ENCODE measurements at places on chromosomes 6 and 20.
A peak's percentile ranks its signal among the peaks of the same experiment; 100 is the strongest.

DNA sequence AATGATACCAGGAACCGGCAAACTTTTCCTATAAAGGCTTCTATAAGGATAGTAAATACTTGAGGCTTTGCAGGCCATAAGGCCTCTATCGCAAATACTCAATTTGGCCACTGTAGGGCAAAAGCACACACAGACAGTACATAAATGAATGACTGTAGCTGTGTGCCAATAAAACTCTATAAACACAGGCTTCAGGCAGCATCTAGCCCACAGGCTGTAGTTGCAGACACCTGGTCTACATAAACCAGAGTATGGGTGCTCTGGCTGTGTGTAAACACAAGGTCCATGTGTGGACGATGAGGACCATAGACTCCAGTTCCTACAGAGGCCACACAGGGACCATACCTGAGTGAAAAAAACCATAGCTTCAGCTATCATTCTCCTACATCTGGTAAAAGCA is 52.2 kb downstream of the ZMYND8 start:
- DNase-seq: no peak

DNA sequence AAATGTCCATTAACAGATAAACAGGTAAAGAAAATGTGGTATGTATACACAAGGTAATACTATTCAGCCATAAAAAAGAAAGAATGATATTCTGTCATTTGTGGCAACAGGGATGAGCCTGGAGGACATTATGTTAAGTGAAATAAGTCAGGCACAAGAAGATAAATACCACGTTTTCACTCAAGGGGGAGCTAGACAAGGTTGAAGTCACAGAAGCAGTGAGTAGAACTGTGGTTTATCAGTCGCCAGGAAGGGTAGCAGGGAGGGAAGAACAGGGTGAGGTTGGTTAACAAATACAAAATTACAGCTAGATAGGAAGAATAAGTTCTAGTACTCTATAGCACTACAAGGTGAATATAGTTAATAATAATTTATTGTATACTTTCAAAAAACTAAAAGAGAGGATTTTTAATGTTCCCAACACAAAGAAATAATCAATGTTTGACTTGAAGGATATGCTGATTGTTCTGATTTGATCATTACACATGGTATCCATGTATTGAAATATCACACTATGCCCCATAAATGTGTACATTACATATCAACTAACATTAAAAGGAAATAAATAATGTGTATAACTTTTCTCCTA is 21.1 kb downstream of the RTN4IP1 start:
- DNase-seq: peak; percentile 78

DNA sequence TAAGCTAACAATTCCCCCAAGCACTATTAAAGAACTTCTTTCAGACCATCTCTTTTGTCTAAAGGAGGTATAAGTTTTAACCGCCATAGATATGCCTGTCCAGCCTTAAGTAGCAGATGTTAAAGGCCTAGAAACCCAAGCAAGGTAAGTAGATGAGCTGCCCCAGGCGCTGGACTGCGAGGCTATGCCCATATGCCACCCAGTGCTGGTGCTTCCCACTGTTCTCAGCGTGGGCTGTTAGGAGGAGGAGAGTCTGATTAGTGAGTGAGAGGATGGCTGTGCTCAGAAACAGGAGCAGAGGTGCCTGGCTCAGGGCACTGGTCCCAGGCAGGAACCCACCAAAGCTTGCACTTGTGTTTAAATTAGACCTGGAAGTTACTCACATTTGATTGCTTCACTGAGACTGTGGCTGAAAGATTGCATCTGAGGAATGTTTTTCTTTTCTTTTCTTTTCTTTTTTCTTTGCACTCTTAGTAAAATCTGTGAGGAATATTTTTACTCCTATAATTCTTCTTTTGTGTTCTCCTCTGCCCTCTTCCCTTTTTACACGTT is 32.2 kb downstream of the PRPH2 start:
- no peak for DNase-seq

DNA sequence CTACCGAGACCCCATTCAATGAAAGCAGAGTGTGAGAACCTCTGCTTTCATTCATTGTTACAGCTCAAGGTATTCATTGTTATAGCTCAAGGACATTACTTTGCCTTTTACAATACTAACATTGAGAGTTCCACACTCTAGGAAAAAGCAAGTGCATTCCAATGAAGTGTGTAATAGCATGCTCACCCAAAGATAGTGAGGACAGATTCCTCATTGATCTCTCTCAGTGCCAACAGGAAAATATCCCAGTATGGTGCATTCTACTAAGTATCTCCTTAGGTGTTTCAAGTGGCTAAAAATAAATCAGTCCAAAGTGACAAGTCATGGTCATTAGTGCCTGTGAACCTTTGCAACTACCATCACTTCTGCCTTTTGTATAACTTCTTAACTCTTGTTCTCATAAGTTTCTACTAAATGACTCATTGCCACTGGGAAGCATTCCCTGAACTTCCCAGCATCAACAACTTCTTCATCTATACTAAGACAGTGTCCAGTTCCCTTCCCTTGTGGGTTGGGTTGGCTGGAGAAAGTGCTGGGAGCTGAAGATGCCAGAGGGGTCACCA is 140.7 kb upstream of the STXBP5 start:
- DNase-seq: no peak

DNA sequence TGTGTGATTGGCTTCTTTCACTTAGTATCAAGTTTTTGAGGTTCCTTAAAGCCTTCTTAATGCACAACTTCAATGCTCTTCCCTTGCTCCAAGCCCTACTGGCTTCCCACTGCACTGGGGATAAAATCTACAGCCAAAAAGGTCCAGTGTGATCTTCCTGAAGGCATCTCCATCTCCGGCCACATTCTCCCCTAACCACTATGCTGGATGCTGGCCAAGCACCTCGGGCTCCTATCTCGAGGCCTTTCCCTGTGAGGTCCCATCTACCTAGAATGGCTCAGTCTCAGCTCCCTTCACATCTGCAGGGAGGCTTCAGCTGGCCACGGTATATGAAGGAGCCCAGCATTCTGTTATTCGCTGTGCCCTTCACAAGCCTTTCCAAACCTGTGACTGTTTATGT is 48.1 kb downstream of the CNKSR3 start:
- DNase-seq: no peak

- DNase-seq: peak; percentile 95
These were observed 586 bp upstream of the NQO2 start for GRCh38 chr6:2998998-2999617.

GRCh38 chr6:34774967-34775366 is 16.9 kb upstream of the BLTP3A start:
- DNase-seq: no peak

DNA sequence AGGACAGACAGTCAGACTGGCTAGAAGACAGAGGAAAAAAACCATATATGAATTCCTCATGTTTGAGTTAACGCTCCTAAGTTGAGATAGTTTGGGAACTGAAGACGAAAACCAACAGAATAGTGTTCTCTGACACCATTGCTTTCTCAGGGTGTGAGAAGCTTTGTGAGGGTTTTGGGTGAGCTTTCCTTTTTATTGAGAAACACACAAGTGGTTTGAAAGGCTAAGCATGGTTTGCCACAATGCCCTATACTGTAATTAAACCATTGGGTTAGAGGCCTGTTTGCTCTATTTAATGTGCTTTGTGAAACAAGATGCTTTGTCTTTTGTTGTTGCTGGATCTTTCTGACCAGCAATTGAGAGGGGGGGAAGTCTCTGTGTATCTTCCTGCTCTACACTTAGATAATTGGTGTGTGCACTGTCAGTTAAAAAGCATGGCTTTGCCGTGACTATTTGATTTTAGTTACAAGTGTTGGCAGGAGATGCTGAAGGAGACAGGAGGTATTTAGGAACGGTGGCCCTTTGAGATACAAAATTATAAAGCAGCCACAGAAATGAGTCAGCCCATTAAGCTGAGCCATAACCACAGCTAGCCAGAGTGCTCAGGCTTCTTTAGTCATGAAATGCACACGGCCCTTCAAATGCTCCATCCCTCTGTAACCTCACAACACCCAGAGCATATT is 273.0 kb upstream of the PREP start:
- no peak for DNase-seq

GRCh38 chr6:53119349-53119748 is 29.3 kb downstream of the GCM1 start:
- no peak for DNase-seq

- no peak for DNase-seq
These were observed 53.4 kb downstream of the MRPL14 start for GRCh38 chr6:44073612-44074438.

- DNase-seq: no peak
These were observed 11.2 kb downstream of the NEU1 start for GRCh38 chr6:31851485-31851832.

- DNase-seq: no peak
These were observed 126.6 kb upstream of the CCDC28A start for GRCh38 chr6:138647006-138647405.

DNA sequence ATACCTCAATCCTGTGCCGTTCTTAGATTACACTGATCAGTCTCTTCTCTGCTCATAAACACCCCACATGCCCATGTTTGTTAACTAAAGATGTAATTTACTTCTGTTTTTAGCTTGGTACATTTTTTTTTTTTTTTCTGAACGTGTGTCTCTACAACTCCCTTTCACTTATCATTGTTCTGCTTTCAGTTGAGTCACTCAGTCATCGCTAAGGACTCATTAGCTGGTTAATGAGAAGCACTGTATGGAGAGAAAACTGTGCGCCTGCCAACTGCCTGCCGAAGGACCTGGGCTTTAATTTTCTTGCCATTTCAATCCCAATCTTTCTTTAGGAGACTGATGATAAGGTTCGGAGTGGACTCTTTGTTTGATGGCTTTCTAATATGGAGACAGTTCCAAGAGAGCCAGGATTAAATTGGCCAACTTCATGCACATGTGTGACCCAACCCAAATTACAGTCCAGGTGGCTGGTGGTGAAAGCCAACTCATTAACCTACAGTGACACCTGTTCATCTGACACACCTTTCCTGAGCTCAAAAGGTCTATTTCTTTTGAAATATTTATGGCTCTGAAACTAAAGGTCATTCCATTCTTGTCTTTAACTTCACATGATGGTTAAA is 334.1 kb downstream of the BCKDHB start:
- no peak for DNase-seq

GRCh38 chr6:1659816-1660215 is 50.1 kb downstream of the FOXC1 start:
- DNase-seq: no peak

- DNase-seq: no peak
These were observed 17.4 kb upstream of the FAXC start for GRCh38 chr6:99366852-99367251.

DNA sequence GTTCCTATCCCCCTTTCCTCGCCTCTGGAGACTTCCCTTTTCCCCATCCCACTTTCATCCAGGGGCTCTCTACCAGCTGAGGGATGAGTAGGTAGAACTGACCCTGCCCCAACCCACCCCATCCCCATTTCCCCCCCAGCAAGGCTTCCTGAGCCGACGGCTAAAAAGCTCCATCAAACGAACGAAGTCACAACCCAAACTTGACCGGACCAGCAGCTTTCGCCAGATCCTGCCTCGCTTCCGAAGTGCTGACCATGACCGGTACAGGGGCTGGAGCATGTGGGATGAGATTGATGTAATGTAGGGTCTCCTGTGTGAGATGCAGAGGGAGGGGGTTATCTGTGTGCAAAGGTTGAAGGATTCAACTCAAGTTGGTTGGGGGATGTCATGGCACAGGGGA is 12.7 kb downstream of the SYNGAP1 start:
- no peak for DNase-seq

All from inflammatory macrophage treated with lipopolysaccharide for 1 hour (primary cell).